Stimulated activated CD4-positive, alpha-beta T cell treated with anti-CD3 and anti-CD28 coated beads, Interleukin-2, amount 100 ng/mL, for 24 hours (primary cell): ENCODE measurements at places on chromosomes 7 and 10.

DNA sequence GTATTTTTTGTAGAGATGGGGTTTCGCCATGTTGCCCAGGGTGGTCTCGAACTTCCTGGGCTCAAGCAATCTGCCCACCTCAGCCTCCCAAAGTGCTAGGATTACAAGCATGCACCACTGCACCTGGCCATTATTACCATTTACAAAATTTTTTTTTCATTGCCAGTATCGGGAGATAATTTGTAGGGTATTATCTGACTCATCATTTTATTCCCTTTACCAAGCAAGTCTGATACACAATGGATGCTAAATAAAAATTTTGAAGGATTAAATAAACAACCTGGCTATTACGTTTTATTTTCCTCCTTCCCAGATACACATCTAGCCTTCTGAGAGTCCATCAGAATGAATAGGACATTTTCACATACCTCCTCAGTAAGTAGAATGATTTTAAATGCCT, 38.1 kb upstream of the CPN1 start:
- DNase-seq: no peak

- DNase-seq: no peak
Measured at GRCh38 chr7:108456845-108457540, 757 bp upstream of the NRCAM start.

GRCh38 chr10:131830446-131831130, 70.2 kb upstream of the PPP2R2D start:
- no peak for DNase-seq

GRCh38 chr10:14312014-14312413, 18.7 kb downstream of the FRMD4A start:
- DNase-seq: no peak
